ENCODE measurements at places on chromosomes 13 and 19. TPM values are rescaled to one million over a fixed set of nuclear protein-coding genes. Genes with fewer than 3 reads are reported as not detected.

GRCh38 chr13:51234676-51235075 lies 12.5 kb downstream of the FAM124A start:
- no peak for DNase-seq

DNA sequence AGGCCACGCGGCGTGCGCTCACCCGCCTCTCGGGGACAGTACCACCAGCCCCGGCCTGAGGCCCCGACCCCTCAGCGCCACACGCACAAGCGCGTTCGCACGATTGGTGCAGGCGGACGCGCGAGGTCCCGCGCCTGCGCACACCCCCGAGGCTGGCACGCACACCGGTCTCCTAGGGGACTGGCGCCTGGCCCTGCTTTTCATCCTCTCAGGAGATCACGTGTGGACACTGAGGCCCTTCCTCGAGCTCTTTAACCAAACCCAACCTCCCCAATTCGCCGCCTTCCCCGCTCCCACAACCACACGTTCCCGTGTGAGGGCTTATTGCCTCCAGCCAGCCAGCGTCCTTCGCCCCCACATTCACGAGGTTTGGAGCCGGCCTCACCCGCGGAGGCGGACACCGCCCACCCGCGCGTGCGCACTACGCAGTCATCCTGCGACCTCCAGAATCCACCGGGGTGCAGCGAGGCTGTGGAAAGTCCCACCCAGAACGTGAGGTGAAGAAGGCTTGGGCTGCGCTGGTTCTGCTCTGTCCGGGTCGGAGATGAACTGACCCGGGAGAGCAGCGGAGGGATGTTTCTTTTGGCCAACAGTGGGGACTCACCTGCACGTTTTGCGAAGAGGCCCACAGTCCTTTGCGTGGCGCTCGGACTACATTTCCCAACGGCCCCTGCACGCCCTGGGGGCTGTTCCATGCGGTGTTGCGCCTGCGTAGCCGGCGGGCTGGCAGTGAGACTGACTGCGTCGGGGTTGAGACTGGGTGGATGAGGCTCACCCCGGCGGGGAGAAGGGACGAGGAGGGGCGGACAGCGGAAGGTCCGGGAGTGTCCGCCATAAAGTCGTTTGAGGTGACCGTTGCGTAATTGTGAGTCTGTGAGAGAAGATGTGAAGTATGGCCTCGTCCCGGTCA lies 539 bp upstream of the ZNF667 start:
- DNase-seq: peak; percentile 89

- no peak for DNase-seq
Measured at GRCh38 chr19:30453743-30454142, 81.6 kb downstream of the ZNF536 start.

- peak; percentile 36 for DNase-seq
Measured at GRCh38 chr19:4911786-4912672, 2.7 kb downstream of the UHRF1 start.

DNA sequence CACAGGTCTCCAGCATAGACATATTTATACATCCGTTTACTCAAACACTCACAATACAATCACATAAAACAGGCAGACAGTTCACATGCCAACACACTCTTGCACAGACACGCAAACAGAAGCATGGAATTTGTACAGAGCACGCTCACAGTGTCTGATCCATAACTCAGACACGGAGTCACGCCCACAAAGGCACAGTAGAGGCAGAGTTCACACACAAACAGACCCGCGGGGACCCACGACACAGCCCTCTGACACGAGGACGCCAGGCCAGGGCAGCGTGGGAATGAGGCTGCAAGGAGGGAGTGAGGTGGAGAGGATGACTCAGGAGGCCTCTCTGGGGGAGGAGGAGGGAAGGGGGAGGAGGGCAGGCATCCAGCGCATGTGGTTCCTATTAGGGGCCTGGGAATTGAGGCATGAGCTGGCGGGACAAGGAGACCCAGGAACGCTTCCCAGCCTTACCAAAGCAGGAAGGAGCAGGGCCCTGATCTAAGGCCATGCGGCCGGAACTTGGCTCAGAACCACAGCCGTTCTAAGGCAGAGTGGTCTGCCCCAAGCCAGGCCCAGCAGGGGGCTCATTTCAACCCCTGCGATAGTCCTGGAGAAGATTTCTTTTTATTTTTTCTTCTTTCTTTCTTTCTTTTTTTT lies 9.1 kb upstream of the OLFM2 start:
- peak; percentile 68 for DNase-seq

TMEM255B gene
- total RNA-seq: 5.2 TPM

DNA sequence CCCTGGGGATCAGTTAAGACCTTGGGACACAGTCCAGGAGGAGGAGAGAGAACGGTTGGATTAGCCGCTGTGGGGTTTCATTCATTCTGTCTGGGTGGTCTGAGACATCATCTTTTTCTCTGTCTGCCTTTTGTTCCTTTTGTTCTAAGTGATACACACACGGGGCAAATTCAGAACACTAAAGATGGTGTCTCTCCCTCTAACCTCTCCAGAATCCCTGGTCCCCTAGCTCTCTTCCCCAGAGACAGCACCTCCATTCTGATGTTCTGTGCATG lies 5.0 kb downstream of the BICRA start:
- DNase-seq: no peak

KLK12 gene
- not detected for total RNA-seq

DNA sequence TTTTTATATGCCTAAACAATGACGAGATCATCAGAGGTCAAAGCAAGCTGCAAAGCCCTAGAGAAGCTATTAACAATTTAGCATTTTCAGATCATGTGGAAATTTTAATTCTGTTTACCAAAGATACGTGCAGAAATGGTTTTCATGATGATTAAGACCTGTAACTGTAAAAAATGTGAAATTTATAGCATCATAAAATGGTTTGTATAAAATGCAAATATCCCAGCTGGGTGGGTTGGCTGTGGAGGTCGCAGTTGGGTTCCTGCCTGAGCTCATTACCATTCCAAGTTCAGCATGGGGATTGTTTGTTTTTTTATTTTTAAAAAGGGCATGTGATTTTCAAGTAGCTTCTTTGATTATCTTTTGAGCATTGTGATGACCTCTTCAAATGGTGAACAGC lies 47.9 kb upstream of the SIAH3 start:
- no peak for DNase-seq

- no peak for DNase-seq
Measured at GRCh38 chr13:79258489-79258888, 147.6 kb downstream of the RBM26 start.

DNA sequence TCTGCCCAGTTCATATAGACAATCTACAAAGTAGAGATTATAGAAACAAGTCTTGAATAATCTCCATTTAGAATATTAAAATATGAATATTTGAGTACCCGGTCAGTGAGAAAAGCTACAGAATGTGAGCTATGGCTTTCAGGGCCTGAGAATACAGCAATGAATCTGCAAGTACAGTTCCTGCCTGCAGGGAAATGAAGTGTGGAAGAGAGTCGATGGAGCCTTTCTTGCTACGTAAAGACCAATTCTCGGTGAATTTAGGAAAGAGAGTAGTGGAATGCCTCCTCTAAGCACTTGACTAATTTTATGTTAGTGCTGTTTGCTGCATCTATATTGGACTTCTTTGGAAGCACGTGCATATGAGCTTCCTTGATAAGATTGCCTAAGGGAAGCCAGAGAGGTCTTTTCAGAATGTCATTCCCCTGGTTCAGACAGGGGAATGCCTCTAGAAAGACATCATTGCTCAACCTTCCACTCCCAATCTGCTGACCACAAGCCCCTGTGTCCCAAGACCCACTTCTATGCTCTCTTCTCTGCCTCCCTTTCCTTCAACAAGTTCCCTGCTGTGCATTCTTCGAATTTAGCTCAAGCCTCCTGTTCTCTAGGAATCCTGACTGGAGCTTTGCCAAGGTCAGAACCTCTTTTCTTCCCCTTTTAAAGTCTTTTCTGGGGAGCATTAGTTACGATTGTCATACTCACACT lies 41.9 kb downstream of the GPC6 start:
- DNase-seq: no peak

GRCh38 chr19:33685541-33685940 lies 63.8 kb downstream of the CHST8 start:
- no peak for DNase-seq

- DNase-seq: no peak
Measured at GRCh38 chr13:32257649-32258048, 57.5 kb downstream of the ZAR1L start.

All from breast epithelium (tissue), 4 donors.